ENCODE measurements at places on chromosomes 7 and 10.

- no peak for DNase-seq
These were observed 8.6 kb downstream of the SCIN start for GRCh38 chr7:12578930-12579640.

GRCh38 chr7:15848362-15848761, 161.9 kb upstream of the MEOX2 start:
- DNase-seq: no peak

GRCh38 chr10:33279276-33279675, 55.2 kb downstream of the NRP1 start:
- no peak for DNase-seq

GRCh38 chr7:115494529-115495147, 535.9 kb downstream of the TFEC start:
- no peak for DNase-seq

- no peak for DNase-seq
These were observed 634.4 kb upstream of the POT1 start for GRCh38 chr7:125563964-125564529.

DNA sequence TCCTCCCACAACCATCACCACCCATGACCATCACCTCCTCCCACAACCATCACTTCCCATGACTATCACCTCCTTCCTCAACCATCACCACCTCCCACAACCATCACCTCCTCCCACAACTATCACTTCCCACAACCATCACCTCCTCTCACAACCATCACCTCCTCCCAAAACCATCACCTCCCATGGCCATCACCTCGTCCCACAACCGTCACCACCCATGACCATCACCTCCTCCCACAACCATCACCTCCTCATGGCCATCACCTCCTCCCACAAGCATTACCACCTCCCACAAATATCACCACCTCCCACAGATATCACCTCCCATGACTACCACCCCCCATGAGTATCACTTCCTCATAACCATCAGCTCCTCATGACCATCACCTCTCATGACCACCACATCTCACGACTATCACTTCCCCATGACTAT, 52.2 kb downstream of the PDGFA start:
- peak; percentile 9 for DNase-seq

DNA sequence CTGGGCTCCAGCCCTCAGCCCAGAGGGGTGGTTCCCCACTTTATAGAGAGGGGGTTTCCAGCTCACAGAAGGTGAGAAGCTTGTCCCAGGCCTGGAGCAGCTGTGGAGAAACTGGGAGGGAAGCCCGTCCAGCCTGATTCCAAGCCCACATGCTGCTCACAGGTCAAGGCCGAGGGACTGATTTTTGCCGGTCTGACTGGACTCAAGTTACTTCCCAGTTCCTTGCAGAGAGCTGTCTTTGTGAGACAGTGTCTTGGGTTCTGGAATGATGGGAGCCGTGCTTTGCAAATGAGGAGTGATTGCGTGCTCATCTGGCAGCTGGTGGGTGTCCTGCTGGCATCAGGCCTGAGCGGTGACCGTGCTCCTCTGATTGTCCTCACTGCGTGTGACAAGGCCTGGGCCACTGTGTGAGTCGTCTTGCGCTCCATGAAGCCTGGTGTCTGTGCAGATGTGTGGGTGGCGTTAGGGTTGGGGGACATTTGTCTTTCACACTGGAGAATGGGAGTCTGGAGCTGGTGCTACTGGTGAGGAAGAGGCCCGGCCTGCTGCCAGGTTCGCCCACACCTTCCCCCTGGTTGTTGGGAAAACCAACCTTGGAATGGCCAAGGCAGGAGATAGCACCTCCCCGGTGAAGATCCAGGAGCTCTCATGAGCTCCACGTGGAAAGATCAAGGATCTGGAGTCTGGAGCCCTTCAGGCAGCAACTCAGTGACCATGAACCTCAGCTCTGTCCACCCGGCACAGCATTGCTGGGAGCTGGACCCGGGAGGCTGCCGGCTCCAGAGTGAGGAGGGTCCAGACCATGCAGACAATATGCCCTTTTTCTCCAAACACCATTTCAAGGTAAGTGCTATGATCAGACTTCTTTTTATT, 129.6 kb downstream of the SMURF1 start:
- DNase-seq: no peak

- no peak for DNase-seq
These were observed 150.3 kb upstream of the FAM20C start for GRCh38 chr7:41917-42565.

DNA sequence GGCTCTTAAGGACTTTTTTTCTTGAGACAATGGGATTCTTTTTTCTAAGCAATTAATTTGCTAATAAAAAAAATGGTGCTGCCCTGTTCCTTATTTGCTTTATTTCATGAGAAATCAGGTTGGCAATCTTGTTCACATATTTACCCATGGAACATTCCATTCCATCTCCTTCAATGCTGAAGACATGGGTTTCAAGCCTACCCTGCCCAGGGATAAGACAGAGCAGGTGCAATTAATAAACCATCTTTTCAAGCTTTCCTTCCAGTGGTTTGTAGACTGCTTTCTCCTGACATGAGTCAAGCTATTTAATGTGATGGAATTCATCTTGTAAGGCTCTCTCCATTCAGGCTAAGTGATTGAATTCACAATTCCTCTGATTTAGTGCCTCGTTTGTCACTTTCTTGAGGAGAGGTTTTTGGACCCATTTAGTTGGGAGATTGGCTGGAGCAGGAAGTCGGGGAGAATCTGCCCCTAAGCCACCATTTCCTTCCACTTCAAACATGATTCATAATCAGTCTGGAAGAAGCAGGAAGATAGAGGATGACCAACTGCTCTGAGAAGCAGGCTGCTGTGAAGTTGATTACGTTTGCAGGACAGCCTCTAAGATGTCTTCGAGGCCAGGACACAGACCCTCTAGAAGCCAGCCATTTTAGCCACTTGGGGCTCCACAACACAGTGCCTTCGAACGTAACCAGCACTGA, 552.4 kb upstream of the GALNT17 start:
- DNase-seq: no peak

GRCh38 chr10:118439824-118440223, 97.7 kb upstream of the FAM204A start:
- DNase-seq: no peak

DNA sequence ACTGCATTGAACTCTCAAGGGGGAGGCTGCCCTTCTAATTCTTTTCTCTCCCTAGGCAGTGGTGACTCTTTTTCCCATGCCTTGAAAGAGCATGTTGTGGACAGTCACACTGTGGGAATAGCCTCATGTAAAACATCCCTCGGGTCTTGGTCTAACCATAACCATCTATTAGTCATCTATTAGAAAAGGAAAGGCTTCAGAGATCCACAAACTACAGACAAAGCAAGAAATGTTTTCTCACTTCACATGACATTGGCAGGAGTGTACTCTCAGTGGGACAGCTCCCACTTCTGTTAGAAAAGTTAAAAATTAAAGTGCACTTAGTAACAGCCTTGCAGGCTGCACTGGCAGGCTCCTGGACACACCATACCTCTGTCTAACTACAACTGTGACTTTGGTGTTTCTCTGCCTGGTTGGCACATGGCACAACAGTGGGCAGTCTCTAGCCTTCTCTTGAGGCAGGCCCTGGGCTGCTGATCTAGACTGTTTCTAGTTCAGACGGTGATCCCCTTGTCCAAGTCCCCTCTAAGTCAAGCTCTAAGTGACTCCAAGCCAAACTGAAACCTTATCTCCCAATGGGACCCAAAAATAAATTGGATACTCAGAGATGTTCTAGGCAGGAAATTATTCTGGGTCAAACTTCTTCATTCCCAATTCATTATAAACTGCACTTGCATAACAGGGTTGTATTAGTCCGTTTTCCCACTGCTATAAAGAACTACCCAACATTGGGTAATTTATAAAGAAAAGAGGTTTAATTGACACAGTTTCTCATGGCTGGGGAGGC, 57.9 kb upstream of the ITGB1 start:
- DNase-seq: no peak

GRCh38 chr10:7258948-7259523, 151.8 kb downstream of the SFMBT2 start:
- peak; percentile 16 for DNase-seq

GRCh38 chr7:75039709-75040108, 33.9 kb downstream of the RCC1L start:
- no peak for DNase-seq

- no peak for DNase-seq
These were observed 771 bp downstream of the PHYHIPL start for GRCh38 chr10:59177031-59177797.
